T-cell (primary cell): ENCODE measurements at places on chromosomes 12 and 14. TPM values are rescaled to one million over a fixed set of nuclear protein-coding genes. Genes with fewer than 3 reads are reported as not detected.

DNA sequence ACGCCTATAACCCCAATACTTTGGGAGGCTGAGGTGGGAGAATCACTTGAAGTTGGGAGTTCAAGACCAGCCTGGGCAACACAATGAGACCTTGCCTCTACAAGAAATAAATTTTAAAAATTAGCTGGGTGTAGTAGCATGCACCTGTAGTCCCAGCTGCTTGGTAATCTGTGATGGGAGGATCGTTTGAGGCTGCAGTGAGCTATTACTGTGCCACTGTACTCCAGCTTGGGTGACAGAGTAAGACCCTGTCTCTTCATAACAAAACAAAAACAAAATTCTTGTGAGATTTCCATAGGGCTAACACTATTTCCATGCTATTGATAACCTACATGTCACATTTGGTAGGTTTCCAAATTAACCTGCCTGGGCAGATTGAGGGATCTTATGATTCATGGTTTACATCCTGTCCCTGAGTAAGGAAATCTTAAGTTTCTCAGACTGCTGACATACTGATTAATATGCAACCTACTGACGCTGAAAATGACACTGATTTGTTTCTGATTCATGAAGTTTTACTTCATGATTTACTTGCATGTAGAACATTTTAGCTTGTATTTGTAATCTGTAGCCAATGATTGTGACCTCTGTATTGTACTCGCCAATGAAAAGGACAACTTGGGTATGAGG, 15.9 kb downstream of the ATP6V1D start:
- no peak for DNase-seq

DNA sequence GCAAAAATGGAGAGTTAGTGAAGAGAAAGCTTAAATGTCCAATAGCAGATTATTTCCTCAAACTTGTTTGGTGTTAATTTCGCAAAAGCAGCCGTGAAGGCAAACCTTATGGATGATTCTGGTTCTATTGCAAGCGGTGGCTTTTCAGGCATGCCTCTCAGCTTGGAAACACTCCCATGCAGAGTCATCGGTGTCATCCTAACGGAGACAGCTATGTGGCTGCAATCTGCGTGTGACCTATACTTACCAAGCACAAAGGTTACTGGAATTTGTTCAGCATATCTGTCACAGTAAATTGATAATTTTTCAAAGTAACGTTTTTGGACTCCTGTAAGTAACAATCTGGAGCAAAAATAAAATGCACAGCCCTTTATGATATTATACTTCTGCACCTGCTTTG, 5.0 kb downstream of the BEST3 start:
- DNase-seq = no peak

- no peak for DNase-seq
Measured at GRCh38 chr12:104603545-104603973, 146.8 kb downstream of the CHST11 start.

DNA sequence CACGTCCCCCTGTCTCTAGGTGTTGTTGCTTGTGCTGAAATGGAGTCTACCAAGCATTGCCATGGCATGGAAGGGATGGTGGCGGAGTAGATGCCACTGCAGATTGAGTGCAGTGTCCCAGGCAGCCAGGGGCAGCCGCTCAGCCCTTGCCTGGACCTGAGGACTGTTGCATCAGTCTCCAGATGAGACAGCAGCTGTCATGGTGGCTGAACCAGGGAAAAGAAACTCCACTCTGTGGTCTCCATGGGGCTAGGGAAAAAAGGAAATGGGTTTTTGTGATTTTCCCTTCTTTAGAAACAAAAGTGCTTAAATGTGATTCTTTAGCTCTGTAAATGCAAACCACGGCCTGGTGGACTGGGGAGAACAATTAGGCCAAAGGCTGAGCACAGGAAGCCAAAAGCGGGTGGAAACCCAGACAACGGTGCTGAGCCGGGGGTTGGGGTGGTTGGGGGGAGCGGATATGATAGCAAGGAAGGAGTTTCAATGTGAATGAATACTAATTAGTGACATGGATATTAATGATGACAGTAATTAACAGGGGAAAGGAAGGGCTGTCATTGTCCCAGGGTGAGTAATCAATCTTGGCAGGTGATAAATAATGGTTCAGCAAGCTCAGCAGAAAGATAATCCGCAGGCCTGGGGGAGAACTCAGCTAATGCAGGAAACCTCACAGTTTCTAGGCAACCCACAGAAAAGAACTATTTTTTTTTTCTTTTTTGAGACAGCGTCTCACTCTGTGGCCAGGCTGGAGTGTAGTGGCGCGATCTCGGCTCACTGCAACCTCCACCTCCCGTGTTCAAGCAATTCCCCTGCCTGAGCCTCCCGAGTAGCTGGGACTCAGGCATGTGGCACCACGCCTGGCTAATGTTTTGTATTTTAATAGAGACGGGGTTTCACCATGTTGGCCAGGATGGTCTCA, 442.6 kb downstream of the DPF3 start:
- peak; percentile 12 for DNase-seq

DNA sequence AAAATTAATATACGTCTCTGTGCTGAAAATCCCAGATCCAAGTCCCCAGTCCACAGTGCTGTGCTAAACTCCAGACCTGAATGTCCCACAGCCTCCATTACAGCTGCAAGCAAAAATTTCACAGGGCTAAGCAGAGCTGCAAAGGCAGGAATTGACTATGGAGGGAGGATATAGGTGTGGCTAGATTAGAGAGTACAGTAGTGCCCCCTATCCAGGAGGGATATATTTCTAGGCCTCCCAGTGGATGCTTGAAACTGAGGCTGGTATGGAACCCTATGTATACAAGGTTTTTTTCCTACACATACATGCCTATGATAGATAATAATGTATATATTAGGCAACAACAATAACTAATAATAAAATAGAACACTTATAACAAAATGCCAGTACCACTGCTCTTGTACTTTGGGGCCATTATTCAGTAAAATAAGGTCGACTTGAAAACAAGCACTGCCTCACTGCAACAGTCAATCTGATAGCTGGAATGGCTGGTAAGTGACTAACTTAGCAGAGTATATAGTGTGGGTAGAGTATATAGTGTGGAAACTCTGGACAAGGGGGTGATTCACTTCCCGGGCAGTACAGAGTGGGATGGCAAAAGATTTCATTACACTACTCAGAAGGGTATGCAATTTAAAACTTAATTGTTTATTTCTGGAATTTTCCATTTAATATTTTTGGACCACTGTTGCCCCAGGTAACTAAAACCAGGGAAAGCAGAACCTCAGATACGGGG, 82.7 kb downstream of the C14orf132 start:
- no peak for DNase-seq

The GLIPR1L1 gene
- total RNA-seq = not detected

- DNase-seq = no peak
Measured at GRCh38 chr12:10719482-10719881, 3.6 kb downstream of the YBX3 start.

The KRT72 gene
- total RNA-seq = 28.7 TPM

DNA sequence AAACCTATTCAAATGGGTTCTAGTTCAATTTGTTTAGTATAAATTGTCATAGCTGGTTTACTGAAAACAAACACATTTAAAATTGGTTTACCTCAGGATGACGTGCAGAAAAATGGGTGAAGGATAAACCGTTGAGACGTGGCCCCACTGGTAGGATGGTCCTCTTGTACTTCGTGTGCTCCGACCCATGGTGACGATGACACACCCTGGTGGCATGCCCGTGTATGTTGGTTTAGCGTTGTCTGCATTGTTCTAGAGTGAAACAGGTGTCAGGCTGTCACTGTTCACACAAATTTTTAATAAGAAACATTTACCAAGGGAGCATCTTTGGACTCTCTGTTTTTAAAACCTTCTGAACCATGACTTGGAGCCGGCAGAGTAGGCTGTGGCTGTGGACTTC, 8.3 kb downstream of the CALM1 start:
- no peak for DNase-seq

- DNase-seq = no peak
Measured at GRCh38 chr14:85529803-85530574, at the start of gene FLRT2. Gene FLRT2 (plus strand): TSS chr14:85530144. CDS start chr14:85621515, 91,371 bp downstream.

The RFLNA gene
- not detected for total RNA-seq

The NTF3 gene
- not detected for total RNA-seq

GRCh38 chr12:128976120-128976738, 123.0 kb downstream of the GLT1D1 start:
- no peak for DNase-seq

GRCh38 chr14:87629788-87630187, 363.2 kb downstream of the GALC start:
- DNase-seq = no peak

GRCh38 chr12:98817742-98818141, 172.7 kb downstream of the APAF1 start:
- no peak for DNase-seq

The RERGL gene
- not detected for total RNA-seq

The GPR132 gene
- total RNA-seq = 58.0 TPM

- DNase-seq = no peak
Measured at GRCh38 chr12:126704609-126705008, 1562.4 kb upstream of the TMEM132C start.

The C14orf132 gene
- 3.6 TPM for total RNA-seq

DNA sequence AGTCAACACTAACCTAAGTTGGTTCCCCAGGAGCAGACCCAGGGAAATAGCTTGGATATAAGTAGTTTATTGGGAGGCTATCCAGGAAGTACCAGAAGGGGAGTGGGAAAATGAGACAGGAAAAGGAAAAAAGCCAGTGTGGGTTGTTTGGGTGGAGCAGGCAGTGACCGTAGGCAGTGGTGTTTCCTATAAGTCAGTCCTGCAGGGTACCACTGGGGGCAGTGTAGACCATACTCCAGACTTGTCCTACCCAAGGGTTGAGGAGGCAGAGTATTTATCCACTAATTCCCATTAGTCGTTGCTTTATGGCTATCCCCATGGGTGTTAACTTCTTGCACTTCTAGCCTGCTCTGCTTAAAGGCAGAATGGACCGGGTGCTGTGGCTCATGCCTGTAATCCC, 6.4 kb upstream of the CCDC60 start:
- no peak for DNase-seq

DNA sequence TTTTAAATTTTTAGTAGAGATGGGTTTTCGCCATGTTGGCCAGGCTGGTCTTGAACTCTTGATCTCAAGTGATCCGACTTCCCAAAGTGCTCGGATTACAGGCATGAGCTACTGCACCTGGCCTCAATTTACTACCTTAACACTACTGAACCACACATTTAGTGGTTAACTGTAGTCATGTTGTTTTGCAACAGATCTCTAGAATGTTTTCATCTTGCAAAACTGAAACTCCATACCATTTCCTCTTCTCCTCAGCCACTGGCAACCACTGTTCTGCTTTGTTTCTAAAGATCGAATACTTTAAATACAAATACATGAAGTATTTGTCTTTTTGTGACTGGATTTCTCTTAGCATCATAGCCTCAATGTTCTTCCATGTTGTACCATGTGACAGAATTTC, 15.4 kb upstream of the SMCO2 start:
- no peak for DNase-seq

The KCNC2 gene
- not detected for total RNA-seq

DNA sequence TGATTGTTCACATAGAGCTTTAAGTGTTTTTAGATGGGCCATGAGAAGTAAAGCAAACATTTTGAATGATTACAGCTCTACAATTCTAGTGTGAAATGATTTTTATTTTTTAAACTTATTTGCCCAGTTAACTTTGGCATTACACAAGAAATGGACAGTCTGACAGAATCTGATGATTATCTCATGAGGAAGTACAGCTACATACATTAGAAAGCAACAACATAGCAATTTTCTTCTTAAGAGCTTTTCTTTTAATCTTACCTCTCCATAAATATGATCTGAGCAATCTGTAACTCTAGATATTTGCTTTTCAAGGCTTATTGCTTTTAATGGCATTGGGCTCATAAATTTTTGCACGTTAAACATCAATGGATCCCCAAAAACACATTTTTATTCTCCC, 26.5 kb upstream of the PPP1R12A start:
- DNase-seq = no peak

DNA sequence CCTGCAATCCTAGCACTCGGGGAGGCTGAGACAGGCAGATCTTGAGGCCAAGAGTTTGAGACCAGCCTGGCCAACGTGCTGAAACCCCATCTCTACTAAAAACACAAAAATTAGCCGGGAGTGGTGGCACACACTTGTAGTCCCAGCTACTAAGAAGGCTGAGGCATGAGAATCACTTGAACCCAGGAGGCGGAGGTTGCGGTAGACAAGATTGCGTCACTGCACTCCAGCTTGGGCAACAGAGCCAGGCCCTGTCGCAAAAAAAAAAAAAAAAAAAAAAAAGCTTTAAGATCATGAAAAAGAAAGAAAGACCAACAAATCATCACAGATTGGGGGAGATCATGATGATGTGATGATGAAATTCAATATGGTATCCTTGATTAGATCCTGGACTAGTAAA, 30.6 kb downstream of the WDR89 start:
- no peak for DNase-seq

GRCh38 chr14:52918486-52918885, 32.4 kb downstream of the FERMT2 start:
- peak; percentile 6 for DNase-seq

The HOXC12 gene
- not detected for total RNA-seq

GRCh38 chr12:131119936-131120335, 166.2 kb downstream of the ADGRD1 start:
- DNase-seq = no peak

The PRB2 gene
- total RNA-seq = not detected

The PYM1 gene
- total RNA-seq = 40.9 TPM

- DNase-seq = peak; percentile 45
Measured at GRCh38 chr12:121637231-121637914, 11.0 kb downstream of the ORAI1 start.

The ARHGDIB gene
- 785 TPM for total RNA-seq
